ENCODE measurements at places on chromosomes 4 and X.

DNA sequence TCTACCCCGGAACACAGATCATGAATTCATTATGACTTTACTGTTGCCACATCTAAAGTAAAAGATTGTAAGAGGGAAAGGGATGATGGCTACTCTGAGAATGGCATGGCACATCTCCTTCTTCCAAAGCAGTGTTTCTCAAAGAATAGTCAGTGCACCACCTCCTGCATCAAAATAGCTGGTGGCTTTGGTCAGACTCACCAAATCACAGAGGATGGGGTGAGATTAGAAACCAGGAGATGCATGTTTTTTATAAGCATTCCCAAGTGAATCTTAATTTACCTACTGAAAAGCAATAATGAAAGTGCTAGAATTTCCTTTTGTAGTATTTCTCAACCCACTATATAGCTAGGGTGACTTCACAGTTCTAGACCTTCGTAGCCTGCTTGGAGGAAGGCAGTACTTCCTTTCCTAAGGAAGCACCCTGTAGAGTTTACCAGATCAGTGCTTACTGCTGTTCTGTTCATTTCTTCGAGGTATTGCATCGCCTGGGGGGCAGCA is 340.8 kb upstream of the KLF3 start:
- DNase-seq, result no peak

GRCh38 chrX:49167740-49168108 is 4.0 kb upstream of the PLP2 start:
- DNase-seq, result no peak

DNA sequence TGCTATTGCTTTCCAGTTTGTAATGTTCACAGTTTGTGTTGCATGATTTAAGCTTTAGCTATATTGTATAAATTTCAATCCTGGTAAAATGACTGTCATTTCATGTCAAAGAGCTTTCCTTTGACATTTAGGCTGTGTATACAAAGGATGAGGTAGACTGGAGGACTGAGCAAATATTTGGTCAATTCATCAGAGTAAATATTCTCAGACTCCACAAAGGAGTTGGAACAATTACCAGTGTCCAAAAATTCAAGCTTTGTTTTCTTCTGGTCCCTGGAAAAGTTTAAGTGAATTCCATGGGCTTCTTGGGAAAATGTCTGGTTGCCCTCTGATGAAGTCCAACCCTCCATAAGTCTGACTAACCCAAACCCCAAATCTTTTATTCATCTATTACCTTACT is 682.4 kb downstream of the DACH2 start:
- DNase-seq, result no peak

DNA sequence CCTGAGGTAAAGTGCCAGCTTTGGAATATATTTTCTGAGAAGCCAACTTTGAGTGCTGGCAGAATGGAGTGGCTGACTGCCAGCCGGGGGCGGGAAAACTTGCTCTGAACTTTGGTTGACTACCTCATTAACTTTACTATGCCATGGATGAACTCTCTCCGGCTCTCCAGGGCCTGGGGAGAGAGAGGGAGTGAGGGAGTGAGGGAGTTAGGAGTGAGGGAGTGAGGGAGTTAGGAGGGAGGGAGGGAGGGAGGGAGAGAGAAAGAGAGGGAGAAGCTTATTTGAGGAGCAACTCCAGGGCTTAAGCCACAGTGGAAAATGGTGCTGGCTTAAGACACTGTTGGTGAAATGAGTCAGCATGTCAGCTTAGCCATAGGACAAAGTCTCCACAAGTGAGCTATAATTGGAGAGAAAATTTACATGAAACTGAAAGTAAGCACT is 280.9 kb upstream of the RPS6KA3 start:
- no peak for DNase-seq

DNA sequence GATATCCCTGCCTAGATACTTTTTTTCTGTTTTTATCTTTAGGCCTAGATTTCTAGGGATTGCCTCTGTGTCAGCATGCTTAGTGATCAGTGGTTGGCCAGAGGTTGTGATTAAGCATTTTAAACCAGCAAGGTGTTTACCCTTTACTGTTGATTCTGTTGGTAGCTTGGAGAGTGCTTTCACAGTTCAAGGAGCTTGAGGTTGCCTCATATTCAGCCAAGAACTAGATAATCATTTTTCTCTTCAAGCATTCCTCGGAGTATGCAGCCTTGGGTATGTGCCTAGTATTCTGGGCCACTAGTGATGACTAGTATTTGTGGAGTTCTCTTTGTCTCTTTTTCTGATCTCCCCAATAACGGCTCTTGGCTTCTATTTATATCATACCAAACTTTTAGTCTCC is 20.4 kb downstream of the APOOL start:
- DNase-seq, result no peak

DNA sequence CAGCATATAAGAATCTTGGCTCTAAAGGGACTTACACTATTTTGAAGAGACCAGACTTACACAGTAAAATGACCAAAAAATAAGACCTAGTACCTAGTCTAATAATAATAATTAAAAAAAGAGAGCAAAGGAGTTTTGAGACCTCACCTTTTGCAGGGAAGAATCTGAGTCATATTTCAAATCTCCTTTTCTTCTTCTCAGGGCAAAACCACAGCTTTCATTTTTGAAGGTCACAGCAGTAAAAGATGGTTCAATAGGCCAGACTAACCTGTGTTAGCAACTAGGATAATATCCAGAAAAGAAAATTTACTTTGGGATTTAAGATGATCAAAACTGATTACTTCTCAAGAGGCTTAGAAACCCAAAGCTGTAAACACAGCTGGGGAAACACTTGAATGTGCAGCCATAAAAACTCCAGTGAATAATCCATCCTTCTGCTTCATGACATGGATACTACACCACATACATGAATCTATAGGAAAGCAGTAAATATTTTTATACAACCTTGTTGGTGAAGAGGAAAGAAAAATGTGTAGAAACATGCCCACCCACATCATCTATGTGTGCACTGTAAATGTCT is 25.9 kb upstream of the LNX1 start:
- no peak for DNase-seq

- DNase-seq, result no peak
These were observed 12.6 kb downstream of the NEIL3 start for GRCh38 chr4:177322266-177322665.

- no peak for DNase-seq
These were observed 271.6 kb upstream of the GALNT7 start for GRCh38 chr4:172897046-172897445.

DNA sequence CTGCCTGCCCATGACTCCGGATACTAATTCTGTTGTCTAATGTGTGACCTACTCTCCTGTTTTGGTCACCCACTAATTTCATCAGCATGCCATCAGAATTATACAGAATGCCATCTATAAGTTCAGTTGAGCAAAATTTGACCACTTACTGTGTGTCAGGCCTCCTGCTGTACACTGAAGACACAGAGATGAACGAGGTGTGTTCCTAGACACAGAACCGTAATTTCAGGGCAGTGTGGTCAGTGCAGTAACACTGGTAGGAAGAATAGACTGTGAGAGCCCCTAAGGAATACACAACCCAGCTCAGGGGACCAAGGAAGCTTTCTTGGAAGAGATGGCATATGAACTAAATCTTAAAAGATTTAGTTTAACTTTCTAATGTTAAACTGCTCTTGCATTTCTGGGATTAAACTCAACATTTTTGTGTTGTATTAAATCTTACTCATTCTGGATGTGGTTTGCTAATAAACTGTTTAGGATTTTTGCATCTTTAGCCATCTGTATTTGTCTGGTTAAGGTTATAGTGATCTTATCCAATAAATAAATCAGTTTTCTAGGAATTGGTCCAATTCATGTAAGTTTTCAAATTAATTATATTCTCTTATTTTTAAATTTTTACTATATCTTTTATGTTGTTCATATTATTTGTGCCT is 34.3 kb downstream of the KANTR start:
- DNase-seq, result no peak
